ENCODE measurements at places on chromosomes 13 and 19. TPM values are rescaled to one million over a fixed set of nuclear protein-coding genes. Genes with fewer than 3 reads are reported as not detected.

The ACER1 gene
- 0.24 TPM for total RNA-seq

- no peaks in the 10 kb centered on the region for H3K27me3 ChIP-seq
- peaks cover 4% of the 10 kb centered on the region for H3K36me3 ChIP-seq
- H3K27ac ChIP-seq: peak overlapping the region; percentile 98
- H3K4me1 ChIP-seq: peaks cover 29% of the 10 kb centered on the region
- H3K4me3 ChIP-seq: peak overlapping the region; percentile 80
- no peak for DNase-seq
These were observed 1.3 kb upstream of the AKT2 start for GRCh38 chr19:40286235-40286970.

DNA sequence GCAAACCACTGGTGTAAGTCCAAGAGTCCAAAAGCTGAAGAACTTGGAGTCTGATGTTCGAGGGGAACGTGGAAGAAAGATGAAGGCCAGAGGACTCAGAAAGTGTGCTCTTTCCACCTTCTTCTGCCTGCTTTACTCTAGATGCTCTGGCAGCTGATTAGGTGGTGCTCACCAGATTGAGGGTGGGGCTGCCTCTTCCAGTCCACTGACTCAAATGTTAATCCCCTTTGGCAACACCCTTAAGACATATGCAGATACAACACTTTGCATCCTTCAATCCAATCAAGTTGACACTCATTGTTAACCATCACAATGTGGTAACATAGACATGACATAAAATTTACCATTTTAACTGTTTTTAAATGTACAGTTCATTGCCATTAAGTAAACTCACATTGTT is 249.5 kb downstream of the COG6 start:
- no peak overlapping the region for H3K4me3 ChIP-seq
- H3K27ac ChIP-seq: no peak overlapping the region
- peaks cover 6% of the 10 kb centered on the region for H3K27me3 ChIP-seq

GRCh38 chr13:35514061-35514477 is 37.6 kb upstream of the MAB21L1 start:
- H3K4me3 ChIP-seq: no peak overlapping the region
- no peaks in the 10 kb centered on the region for H3K36me3 ChIP-seq
- DNase-seq: no peak

The MIPEP gene
- 7.8 TPM for total RNA-seq

The GARRE1 gene
- total RNA-seq: 13.1 TPM

- no peak overlapping the region for H3K27ac ChIP-seq
- no peaks in the 10 kb centered on the region for H3K36me3 ChIP-seq
- no peak overlapping the region for H3K4me3 ChIP-seq
- peaks cover 28% of the 10 kb centered on the region for H3K27me3 ChIP-seq
These were observed 12.2 kb downstream of the NFIX start for GRCh38 chr19:13007292-13008045.

GRCh38 chr13:54317722-54318121 is 1289.1 kb downstream of the OLFM4 start:
- no peak overlapping the region for H3K4me3 ChIP-seq
- no peaks in the 10 kb centered on the region for H3K4me1 ChIP-seq
- no peaks in the 10 kb centered on the region for H3K36me3 ChIP-seq
- no peak for DNase-seq
- H3K27ac ChIP-seq: no peak overlapping the region
